Sigmoid colon (tissue), 7 donors: ENCODE measurements at places on chromosomes 6 and 20.

GRCh38 chr20:52572687-52573086, 381.1 kb upstream of the ZFP64 start:
- no peak for DNase-seq

DNA sequence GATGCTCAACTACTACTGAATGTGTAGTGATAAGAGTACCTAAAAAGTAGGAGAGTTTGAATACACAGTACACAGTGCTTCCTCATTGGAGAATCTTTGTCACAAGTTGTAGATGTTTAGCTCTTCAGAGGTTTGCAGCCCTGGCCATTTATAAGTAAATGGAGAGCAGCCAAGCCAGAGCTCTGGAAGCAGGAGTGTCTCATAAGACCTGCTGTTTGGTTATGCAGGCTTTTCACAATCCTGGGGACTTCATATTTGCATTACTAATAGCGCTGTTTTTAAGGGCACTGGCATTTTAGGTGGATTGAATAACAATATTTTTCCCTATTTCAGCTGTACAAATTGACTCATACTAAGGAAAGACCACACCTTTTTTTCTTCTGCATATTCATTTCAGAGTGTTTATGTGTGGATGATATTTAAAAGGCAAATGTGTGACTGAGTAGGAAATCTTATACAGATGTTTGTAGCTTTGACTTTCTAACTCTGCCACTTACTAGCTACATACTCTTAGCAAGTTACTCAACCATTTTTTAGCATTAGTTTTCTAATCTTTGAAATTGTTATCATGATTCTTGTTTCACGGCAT, 730.5 kb upstream of the MAP3K7 start:
- DNase-seq = no peak

GRCh38 chr20:41169791-41170351, 32.5 kb downstream of the PLCG1 start:
- DNase-seq = no peak

- DNase-seq = no peak
These were observed 5.7 kb downstream of the BMP5 start for GRCh38 chr6:55869674-55870073.

- no peak for DNase-seq
These were observed 389.4 kb downstream of the RNGTT start for GRCh38 chr6:88574031-88574430.

- no peak for DNase-seq
These were observed 1.0 kb downstream of the PCIF1 start for GRCh38 chr20:45935416-45936046.

GRCh38 chr20:16240355-16240754, 332.9 kb downstream of the KIF16B start:
- no peak for DNase-seq

DNA sequence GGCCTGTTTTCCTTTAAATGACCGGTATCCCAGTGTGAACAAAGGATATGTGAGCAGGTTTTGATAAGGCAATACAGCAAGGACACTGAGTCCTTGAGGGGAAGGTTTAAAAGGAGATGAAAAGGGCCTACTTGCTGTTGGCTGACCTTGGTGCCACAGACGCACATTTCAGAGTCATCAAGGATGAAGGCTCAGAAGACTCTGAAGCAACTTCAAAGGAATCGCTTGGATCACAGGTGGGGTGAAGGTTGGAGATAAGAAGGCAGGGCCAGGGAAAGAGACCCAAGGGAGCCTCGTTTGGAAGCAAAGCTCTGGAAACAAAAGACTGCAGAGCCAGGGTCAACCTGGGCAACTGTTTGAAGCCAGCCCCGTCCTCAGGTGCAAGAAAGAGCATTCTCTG, 30.1 kb upstream of the PNPLA1 start:
- DNase-seq = no peak

DNA sequence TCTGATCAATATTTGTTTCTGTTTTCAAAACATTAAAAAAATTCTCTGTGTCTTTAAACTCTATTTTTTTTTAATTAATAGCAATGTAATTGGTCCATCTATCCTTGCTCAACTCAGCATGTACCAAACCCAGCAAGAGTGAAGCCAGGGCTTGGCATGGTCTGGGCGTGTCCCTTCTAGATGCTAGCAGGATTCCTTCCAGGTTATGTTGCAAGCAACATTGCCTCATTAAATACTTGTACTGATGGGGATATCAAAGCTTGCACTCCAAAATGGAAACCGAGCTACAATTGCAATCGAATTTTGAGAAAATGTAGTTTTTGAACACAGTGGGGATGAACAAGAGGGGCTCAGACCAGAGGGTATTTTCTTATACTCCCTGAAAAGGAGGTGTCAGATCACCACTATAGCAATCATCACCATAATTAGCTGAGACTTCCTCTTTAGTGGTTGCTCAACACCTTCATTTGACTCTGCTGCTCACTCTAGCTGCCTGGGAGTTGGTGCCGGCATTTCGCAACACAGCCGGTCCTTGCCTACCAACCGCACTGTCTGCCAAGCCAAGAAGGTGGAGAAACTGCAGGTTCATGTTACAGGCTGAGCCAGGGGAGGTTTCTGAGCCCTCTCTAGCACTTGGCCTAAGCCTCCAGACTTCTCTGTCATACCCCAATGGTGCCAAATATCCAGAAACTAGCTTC, 67.8 kb upstream of the RALGAPA2 start:
- DNase-seq = peak; percentile 79

- DNase-seq = peak; percentile 67
These were observed 611 bp downstream of the EPB41L2 start for GRCh38 chr6:131062241-131063027.

DNA sequence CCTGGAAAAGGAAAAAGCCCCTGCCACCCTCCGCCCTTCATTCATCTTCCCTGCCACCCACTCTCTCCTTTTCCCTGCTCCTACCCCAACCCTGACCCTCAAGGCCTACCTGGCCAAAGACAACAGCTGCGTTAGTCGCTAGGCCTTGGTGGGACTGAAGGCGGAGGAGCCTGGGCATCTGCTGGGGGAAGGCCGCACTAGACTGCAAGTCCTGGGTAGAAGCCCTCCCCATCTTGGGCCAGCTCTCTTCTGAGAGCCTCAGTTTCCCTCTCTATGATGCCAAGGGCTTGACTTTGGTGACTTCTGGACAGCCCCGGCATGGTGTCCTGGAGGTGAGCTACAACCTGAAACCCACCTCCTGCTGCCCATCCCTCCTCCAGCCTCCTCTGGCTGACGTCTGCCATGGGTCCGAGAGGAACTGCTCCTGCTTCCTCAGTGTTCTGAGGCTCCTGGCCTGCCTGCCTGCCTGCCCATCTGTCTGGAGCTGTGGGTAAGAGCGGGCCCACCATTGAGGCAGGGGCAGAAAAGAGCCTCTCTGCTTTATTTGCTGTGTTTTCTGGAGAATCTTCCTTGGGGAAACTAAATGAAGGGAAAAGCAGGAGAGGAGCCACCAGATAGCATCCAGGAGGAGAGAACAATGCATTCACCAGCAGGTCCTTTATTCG, 7.5 kb upstream of the FOXC1 start:
- DNase-seq = no peak

DNA sequence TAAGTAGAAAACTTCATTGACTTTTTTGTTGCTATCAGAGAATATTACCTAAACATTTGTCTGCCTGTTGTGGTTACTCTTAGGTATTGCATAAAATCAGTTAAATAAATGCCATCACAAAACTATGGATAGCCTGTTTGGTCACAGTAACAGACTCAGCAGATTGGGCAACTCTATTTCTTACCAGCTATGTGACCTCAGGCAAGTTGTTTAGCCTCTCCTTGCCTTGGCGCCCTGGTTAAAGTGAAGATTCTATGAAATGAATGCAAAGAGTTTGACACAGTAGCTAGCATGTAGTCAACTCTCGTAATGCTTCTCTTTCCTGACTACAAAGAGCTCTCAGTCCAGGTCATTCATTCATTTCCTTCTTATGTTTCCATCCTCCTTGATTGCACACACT, 82.5 kb upstream of the ID4 start:
- DNase-seq = no peak

DNA sequence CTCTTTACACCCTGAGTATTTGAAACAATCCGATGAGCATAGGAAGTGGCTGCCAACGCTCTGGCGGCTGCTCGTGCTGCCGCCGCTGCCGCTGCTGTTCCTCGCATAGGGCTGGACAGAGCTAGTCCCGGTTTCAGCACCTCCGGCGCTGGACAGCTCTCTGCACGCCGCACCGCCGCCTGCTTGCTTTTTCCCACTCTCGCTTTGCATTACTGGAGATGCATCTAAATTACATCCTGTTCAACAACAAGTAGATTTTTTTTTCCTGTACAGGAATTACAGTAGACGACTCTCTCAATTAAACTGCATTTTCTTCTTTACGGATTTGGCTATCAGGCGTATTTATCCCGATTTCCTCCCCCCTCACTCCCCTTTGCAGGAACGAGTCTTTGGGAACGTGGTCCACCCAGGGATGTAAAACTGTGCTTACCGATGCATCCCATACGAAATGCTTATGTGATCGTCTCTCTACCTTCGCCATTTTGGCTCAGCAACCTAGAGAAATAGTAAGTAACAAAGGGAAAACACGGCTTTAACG, 563.8 kb downstream of the LMBRD1 start:
- DNase-seq = peak; percentile 69

GRCh38 chr6:53524455-53524815, 20.5 kb downstream of the GCLC start:
- DNase-seq = no peak

DNA sequence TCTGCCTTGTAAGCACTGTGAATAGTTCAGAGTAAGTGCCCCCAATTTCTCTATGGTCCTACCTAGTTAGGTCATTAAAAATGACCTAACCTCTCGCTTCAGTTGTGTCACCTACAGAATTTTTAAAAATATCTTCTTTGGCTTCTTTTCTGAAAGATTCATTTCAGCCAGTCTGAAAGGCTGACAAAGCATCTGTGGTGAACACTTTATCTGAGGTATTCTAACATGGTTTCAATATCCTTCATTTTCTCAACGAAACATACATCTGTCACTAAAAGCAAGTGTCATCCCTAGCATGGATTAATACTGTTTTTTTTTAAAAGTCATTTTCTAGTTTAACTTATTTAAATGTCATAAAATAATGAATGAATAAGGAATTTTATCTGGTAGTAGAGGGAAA, 5.1 kb downstream of the DPM1 start:
- no peak for DNase-seq

GRCh38 chr20:31712564-31713311, 9.9 kb downstream of the BCL2L1 start:
- DNase-seq = peak; percentile 97

GRCh38 chr6:51265426-51265825, 446.8 kb downstream of the TFAP2B start:
- peak; percentile 64 for DNase-seq

- no peak for DNase-seq
These were observed 212.4 kb downstream of the GRIK2 start for GRCh38 chr6:101605874-101606273.

DNA sequence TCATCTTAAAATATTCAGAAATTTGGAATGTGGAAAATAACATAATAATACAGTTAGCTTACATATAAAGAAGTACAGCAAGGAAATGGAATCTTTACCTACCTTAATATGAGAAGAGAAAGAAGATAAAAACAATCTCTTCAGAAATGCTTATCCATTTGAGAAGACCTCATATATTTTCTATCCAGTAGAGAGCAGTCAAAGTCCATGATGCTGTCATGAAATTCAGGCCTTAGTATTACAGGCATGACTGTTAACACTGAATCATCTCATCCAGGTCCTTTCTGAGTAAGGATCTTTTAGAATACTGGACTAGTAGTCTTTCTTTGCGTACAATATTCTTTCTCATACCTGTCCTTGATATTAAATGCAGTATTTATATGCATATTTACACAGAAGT, 713.4 kb downstream of the CD109 start:
- DNase-seq = no peak

GRCh38 chr20:3572151-3572550, 91.0 kb downstream of the GFRA4 start:
- DNase-seq = no peak

- no peak for DNase-seq
These were observed 140.6 kb downstream of the PXDC1 start for GRCh38 chr6:3610921-3611320.

DNA sequence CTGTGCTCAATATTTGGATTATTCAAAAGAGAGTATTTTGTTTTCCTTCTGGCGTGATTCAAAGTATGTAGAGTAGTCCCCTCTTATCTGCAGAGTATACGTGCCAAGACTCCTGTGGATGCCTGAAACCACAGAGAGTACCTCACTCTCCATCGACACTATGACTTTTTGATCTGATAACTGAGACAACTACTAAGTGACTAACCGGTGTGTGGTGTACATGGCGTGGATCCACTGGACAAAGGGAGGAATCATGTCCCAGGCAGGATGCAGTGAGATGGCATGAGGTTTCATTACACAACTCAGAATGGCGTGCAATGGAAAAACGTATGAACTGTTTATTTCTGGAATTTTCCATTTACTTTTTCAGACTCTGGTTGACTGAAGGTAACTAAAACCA, 112.2 kb upstream of the PDE7B start:
- DNase-seq = no peak
